ENCODE measurements at places on chromosomes 11 and 22. TPM values are rescaled to one million over a fixed set of nuclear protein-coding genes. Genes with fewer than 3 reads are reported as not detected.

GRCh38 chr22:34966980-34967565, 98.9 kb upstream of the ISX start:
- peak; percentile 67 for DNase-seq

- peak; percentile 56 for DNase-seq
These were observed 10.7 kb upstream of the CTSF start for GRCh38 chr11:66579017-66579606.

TUB gene
- total RNA-seq = 4.8 TPM

- DNase-seq = no peak
These were observed 45.3 kb downstream of the PC start for GRCh38 chr11:66912911-66913310.

DNA sequence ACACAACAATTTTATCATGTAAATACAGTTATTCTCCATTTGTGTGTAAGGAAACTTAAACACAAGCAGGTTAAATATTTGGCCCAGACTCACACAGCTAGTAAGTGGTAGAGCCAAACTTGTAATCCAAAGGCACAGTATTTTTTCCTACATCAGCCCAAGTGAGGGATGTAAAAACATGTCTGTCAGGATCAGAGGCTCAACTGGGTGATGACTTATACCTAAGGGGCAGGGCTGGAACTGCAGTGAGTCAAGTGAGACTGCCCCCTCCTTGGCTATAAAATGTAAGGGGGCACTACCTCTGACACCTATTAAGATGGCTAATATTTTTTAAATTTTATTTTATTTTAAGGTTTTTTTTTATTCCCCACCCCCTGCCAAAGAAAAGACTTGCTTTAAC, 82.6 kb downstream of the APIP start:
- DNase-seq = no peak

GRCh38 chr11:118820412-118821357, 29.7 kb upstream of the DDX6 start:
- DNase-seq = peak; percentile 43

UBXN1 gene
- 63.7 TPM for total RNA-seq

DNA sequence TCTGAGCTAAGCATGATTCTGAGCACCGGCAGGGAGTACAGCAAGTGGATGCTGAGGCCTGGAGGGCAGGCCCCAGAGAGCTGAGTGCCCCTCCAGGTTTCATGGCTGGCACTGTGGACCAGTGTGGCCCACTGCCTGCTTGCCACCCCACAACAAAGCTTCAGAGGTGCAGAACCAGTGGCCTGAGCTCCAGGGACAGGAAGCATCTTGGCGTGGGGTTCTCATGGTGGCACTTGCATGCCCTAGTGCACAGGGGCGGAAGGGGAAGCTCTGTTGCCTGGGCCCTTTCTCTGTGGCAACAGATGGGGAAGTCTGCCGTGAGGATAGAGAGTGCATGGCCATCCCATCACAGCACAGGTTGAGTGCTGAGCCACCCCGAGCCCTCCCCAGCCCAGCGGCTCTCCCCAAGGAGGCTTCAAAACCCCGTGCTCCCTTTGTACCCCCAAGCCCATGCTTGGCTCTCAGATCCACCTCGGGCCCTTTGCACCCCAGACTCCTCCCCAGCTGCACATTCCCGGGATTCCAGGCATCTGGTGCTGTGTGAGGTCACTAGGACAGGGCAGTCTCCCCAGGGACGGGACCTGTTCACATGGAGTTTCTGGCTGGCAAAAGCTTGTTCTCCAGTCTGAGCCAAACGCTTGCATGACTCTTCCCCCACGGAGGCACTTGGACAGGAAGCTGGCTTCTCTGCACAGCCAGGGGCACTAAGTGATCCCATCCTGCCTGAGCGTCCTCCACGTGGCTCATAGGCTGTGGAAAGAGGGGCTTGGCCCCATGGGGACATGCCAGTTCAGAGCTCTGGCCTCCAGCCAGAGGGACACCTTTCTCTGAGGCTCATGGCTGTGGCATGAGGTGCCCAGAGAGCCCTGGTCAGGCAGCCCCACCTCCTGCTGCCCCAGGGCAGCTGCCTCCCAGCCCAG, 4.2 kb downstream of the SLC25A1 start:
- DNase-seq = peak; percentile 55

C11orf21 gene
- not detected for total RNA-seq

GRCh38 chr11:91810871-91811270, 413.7 kb upstream of the FAT3 start:
- DNase-seq = no peak

GRCh38 chr22:43014316-43014868, 557 bp downstream of the PACSIN2 start:
- no peak for DNase-seq

DNA sequence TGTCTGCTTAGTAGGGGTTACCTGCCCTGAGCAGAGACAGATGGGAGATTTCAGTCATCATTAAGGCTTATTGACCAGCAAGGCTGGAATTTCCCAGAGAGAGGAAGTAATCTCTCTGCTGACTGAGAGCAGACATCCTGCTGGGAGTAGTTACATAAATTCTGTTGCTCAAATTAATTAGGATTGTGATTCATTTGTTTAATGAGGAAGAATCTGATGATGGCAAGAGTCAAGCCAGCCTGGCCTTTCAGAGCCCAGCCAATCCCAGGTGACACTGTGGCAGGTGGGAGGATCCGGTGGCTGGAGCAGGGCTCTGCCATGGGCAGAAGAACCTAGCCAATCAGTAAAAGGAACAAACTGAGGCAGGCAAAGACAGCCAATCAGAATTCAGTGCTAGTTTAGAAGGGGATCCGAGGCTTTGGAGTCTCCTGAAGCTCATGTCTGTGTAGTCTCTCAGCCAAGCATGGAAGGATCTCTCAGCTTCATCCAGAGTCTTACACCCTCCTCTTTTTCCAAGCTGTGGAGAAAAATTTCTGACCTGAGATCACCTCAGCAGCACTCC, 61.2 kb upstream of the CHST1 start:
- no peak for DNase-seq

PLAAT2 gene
- not detected for total RNA-seq

CD6 gene
- total RNA-seq = not detected

DNA sequence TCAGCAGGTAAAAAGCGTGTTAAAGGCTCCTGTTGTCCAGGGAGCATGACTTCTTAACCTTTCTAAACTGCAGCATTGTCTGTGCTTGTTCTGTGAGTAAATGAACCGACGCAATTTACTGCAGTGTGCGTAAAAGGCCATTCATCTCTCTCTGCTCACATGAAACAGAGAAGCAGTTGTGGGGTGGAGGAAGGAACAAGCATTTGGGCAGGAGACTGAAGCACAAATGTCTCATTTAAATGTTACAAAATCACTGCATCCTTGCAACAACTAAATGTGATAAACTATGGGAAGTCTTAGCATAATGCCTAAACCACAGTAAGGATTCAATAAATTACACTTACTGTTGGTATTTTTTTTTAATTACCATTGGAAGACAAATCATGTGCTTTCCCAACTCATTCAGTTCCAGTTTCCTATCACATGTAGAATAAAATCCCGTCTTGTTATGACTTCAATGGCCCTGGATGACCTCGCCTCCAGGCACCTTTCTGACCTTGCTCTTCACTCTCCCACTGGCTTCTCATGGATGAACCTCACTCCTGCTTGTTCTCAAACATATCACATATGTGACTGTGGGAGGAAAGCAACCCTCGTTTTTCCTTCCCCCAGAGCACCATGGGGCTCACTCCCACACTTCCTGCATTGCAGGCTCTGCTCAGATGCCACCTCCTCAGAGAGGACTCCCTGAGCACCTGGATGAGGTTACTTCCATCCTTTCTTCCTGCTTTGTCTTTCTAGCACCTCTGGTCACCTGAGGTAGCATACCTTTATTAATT, 21.6 kb upstream of the RFPL2 start:
- DNase-seq = no peak

- DNase-seq = no peak
These were observed 740 bp upstream of the TRMT2A start for GRCh38 chr22:20117633-20118299.
